Muscle of arm (tissue), 14 donors: ENCODE measurements at places on chromosomes 3 and 15. TPM values are rescaled to one million over a fixed set of nuclear protein-coding genes. Genes with fewer than 3 reads are reported as not detected.

COL7A1 gene
- polyA plus RNA-seq, result 6.2 TPM

DNA sequence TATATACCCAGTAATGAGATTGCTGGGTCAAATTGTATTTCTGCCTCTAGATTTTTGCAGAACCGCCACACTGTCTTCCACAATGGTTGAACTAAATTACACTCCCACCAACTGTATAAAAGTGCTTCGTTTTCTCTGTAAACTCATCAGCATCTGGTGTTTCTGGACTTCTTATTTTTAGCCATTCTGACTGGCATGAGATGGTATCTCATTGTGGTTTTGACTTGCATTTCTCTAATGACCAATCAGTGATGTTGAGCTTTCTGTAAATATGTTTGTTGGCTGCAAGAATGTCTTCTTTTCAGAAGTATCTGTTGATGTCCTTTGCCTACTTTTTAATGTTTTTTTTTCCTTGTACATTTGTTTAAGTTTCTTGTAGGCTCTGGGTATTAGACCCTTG, 182.9 kb upstream of the TRIM42 start:
- no peak for DNase-seq

GRCh38 chr3:49937090-49937489, 2.9 kb upstream of the RBM6 start:
- no peak for DNase-seq

DNA sequence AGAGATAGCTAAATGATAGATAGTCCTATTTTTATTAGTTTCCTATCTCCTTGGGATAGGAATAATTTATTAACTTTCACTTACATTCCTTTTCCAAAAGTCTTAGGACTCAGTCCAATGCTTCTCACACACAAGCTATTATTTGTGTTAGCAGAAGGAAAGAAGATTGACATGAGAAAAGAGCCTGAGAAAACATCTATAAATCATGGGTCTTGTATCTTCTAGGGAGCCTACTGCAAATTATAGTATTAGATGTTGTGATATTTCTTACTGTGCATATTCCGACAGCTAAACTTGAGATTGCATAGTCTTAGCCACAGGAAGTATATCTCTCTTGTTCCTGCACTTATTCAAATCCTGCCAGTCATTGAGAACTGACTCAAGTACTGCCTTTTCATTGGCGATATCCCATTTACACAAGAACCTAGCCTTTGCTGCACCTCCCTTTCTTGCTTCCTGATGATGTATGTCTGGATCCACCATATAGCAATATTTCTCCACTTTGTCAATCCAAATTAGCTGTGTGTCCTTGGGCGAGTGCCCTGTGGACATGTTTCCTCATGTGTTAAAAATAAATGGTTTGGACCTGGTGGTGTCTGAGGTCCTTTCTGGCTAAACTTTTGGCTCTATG, 245.1 kb upstream of the LMCD1 start:
- no peak for DNase-seq

CHL1 gene
- polyA plus RNA-seq, result 4.1 TPM

BTBD1 gene
- 146 TPM for polyA plus RNA-seq

HDGFL3 gene
- 42.9 TPM for polyA plus RNA-seq

PLA2G4D gene
- 0.17 TPM for polyA plus RNA-seq

- DNase-seq, result peak; percentile 90
These were observed 532.8 kb upstream of the TBL1XR1 start for GRCh38 chr3:177729956-177730681.

GRCh38 chr15:100889385-100890050, 9.9 kb downstream of the ALDH1A3 start:
- no peak for DNase-seq

ZNF80 gene
- polyA plus RNA-seq, result not detected

GRCh38 chr15:71752604-71753289, 57.6 kb upstream of the NR2E3 start:
- DNase-seq, result peak; percentile 67

C15orf62 gene
- polyA plus RNA-seq, result not detected

CYP1A2 gene
- 0.08 TPM for polyA plus RNA-seq

DPPA2 gene
- not detected for polyA plus RNA-seq

GRCh38 chr15:51970132-51970817, 1.3 kb downstream of the LEO1 start:
- no peak for DNase-seq

- DNase-seq, result no peak
These were observed 42.9 kb upstream of the ASB14 start for GRCh38 chr3:57335283-57335938.

DNA sequence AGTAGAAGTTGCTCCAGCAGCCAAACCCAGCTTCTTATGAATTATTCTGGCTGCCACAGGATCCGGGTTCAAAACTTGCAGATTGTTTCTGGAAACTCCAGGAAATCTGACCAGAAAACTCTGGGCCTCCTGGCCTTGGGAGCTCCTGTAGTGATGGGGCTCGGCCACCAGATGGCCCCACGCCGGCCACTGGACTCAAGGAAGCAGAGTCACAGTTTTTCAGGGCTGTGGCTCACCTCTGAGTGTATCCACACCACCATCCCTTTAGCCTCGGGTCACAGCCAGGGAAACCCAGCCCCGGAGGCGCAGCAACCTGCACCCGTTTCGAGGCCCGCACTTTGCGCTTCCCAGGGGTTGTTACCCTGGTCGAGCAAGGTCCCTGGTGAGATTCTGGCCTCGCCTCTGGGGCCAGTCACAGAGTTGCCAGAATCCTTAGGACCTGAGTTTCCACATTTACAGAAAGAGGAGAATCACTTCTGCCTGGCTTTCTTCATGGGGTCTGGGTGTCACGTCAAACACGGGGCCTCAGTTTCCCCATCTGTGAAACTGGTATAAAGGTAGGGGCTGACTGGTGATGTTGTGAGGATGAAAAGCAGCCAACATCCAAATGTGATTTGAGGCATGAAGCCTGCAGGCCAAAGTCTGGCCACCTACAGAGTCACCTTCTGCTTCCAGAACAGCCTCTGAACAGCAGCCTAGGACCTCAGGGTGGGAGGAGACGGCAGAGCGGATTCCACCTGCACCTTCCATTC, 53.5 kb upstream of the LCTL start:
- peak; percentile 66 for DNase-seq

DNA sequence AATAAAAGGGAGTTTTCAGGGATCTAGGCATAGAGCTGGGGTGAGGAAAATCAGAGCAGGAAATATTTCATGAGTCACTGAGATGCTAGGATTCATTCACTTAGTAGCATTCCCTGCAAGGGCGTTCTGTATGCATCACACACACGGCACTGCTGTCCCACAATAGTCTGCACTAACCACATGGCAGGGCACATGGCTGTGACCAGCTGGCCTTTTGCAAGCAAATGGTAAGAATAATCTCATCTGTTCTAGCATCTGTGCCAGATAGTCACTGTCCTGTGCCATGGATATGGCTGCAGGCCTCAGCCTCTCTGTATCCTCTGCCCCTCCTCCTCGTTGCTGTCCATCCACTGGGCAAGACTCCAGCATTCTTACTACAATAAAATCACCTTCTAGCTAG, 37.8 kb downstream of the BOC start:
- DNase-seq, result no peak

DNA sequence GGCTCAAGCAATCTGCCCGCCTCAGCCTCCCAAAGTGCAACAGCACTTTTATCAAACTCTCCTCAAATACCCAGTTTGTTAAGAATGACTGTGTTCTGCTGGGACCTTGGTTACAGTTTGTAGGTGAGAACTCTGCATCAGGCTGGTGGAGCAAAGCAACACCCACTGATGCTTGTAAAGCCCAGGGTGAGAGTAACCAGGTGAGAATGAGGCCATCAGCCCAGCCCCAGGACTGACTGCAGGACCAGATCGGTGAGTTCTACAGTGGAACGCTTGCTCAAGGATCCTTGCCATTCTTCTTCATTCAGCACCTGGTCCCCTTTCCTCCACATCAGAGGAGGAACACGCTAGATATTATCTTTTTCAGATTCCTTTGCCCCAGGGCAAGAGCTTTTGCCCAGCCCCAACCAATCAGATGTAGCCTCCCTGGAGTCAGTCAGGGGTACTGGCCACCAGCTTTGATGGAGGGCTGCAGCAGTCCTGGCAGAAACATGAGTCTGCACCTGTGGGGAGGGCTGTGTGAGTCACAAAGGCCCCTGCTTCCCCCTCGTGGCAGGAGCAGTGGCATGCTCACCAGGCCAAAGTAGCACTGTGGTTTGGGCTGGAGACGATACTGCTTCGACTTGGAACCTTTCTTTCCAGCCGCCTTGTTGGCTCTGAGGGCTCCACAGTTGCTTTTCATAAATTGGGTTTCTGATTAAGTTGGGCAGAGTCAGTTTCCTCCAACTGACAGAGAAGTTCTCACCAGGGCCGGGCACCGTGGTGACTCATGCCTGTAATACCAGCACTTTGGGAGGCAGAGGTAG, 3.5 kb upstream of the SHISA5 start:
- DNase-seq, result no peak

DNA sequence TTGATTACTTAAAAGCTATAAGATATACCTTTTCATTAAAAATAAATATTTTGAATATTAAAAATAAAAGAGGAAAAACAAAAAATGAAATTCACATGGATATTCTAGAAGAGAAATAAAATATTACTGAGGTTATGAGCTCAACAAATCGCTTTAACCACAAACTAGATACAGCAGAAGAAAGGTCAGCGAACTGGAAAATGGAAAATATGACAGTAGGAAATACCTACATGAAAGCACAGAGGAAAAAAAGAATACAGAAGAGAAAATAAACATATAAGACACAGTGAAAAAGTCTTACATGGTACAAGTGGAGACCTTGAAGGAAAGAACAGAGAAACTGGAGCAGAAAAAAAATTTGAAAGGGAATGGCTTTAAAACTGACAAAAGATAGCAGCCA, 33.2 kb downstream of the SCAPER start:
- DNase-seq, result no peak

TMC3 gene
- 0.07 TPM for polyA plus RNA-seq

- no peak for DNase-seq
These were observed 6.9 kb downstream of the MUC13 start for GRCh38 chr3:124927574-124928045.

CEP152 gene
- 1.7 TPM for polyA plus RNA-seq

DNA sequence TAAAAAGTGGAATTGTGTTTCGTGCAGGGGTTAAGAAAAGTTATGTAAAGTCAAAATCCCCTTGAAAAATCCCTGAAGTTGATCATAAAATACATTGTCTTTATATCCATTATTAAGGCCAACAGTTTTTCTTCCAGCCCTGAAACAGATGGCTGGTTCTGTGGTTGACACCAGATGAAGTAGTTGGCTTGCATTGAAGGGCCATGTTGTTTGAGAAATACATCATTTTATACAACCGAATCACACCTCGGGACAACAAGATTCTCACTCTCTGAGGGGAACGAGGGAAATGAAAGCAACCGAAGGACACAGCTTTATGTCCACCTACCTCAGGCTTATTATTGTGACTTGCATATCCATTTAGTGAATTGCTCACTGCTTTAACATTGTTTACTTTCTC, 126.0 kb upstream of the MITF start:
- no peak for DNase-seq

- DNase-seq, result no peak
These were observed 392.9 kb upstream of the ROBO2 start for GRCh38 chr3:76646921-76647562.

GRCh38 chr3:51378065-51378464, 7.0 kb upstream of the MANF start:
- no peak for DNase-seq

ZNF717 gene
- polyA plus RNA-seq, result 8.8 TPM

- no peak for DNase-seq
These were observed 113.0 kb downstream of the TMEM266 start for GRCh38 chr15:76172782-76173181.

DNA sequence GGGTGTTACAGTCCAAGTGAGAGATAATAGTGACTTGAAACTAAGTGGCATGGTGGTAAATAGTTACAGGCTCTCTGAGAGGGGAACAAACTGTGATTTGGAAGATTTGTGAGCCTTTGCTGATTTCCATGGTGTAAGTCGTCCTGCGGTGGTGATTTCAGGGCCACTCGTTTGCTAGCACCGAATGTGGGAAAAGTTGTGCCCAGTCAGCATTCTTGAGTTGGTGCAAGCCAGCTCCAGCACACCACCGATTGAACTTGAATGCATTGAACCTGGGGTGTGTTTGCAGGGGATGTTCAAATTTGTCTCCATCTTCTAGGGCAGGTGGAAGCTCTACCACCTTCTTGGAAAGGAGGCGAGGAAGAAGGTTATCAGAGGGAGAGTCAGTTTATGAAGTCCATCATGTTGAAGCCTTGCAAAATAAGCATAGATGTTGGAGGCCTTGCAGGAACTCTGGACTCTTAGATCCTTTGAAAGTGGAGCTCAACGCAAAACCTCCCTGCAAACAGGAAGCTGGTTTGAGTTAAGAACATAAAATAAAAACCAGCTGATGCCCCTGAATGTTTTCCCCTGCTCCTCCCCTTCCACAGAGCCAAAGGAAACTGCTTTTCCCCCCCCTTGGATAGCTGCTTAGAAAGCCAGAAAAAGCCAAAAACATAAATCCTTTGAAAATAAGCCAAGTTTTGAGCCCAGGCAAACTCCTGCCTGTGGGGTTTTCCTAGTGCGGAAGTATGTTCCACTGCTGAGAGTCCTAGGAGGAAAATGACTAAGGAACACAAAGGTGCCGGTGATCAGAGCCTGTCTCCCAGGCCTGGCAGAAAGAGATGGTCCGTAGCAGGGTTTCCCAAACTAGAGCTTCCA, 21.9 kb downstream of the MAPKBP1 start:
- DNase-seq, result no peak

GRCh38 chr3:189236352-189236751, 64.6 kb downstream of the TPRG1 start:
- no peak for DNase-seq

GRCh38 chr15:90643301-90643632, 73.9 kb upstream of the BLM start:
- no peak for DNase-seq

GRCh38 chr3:195999896-196000295, 82.0 kb downstream of the TFRC start:
- no peak for DNase-seq

DNA sequence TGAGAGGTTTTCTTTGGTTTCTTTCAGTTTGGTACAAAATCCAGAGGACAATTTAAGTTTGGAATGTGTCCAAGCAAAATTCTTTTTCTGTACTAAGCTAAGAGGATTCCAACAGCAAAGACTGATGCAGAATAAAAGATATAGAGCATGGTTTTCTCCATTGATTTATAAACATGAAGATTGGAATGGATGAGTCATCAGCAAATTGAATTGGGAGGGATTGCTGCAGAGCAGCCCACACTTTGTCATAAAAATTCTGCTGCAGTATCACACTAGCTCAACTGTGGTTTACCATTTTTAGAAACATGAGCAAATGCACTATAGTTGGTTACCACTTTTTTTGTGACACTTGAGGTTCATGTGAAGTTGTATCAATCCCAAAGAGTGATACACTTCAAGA, 16.1 kb upstream of the LARP6 start:
- peak; percentile 57 for DNase-seq

DLL4 gene
- 9.4 TPM for polyA plus RNA-seq

BCHE gene
- not detected for polyA plus RNA-seq

LSAMP gene
- polyA plus RNA-seq, result 5.9 TPM

CMTM8 gene
- polyA plus RNA-seq, result not detected

DNA sequence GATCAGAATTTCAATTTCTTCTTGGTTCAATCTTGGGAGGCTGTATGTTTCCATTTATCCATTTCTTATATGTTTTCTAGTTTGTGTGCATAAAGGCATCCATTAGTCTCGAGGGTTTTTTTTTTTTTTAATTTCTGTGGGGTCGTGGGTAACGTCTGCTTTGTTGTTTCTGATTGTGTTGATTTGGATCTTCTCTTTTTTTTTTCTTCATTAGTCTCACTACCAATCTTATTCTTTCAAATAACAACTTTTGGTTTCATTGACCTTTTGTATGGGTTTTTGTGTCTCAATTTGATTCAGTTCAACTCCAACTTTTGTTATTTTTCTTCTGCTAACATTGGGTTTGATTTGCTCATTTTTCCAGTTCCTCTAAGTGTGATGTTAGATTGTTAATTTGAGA, 48.9 kb downstream of the MCTP2 start:
- no peak for DNase-seq
